Activated naive CD4-positive, alpha-beta T cell treated with anti-CD3 and anti-CD28 coated beads, Interleukin-2, amount 50 U/mL, for 16 hours (primary cell): ENCODE measurements at places on chromosomes 6 and 20.

- no peak for DNase-seq
Measured at GRCh38 chr6:149194820-149195558, 122.5 kb upstream of the TAB2 start.

GRCh38 chr20:31785089-31785488 is 34.1 kb upstream of the MYLK2 start:
- DNase-seq: no peak

DNA sequence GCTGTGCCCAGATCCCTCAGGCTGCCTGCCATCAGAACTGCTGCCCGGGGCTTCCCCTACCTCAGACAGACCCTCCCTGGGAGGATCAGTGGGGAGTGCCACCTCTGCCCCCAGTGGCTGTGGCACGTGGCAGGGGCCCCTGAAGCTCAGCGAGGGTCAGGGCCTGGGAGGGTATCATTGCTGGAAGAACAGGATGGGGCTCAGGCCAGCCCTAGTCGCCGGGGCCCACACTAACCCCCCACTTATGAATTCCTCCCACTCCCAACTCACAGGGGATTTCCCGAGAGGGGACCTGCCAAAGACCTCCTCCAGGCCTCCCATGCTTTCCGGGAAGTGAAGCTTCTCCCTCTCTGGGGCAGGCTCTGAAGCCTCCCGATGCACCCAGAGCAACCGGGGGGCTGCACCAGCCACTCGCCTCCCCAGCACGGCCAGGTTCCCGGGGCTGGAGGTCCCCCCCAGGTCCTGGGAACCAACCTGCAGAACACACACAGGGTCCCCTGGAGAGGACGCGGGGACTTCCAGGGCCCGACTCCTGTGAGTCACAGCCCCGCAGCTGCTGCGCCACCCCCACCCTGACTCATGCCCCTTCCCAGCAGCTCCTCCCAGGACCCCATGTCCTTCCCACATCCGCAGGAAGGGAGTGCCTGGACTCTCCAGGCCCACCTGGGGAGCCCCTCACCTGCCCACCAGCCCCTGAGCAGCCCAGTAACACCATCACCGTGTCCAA is 2.5 kb downstream of the TNFRSF6B start:
- peak; percentile 47 for DNase-seq

- no peak for DNase-seq
Measured at GRCh38 chr6:113924312-113924723, 46.6 kb downstream of the HDAC2 start.

GRCh38 chr6:125682939-125683338 is 66.5 kb upstream of the HEY2 start:
- DNase-seq: no peak

DNA sequence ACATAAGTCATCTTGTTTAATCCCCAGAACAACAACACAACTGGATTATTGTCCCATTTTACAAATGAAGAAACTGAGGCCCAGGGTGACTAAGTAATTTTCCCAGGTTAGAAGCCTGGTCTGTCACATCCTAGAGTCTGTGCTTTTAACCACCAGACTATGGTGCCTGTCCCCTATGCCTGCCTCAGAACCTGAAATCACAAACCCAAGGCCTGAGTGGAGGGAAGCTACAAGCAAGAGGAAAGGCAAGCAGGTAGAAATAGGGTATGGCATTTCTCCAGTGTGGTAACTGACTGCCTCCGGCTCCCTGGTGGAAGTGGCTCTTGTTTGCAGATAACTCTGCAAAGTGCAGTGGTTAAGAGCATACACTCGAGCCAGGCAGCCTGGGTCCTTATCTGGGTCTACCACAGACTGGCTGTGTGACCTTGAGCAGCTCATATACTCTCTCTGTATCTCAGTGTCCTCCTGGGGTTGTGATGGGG is 2.5 kb downstream of the TMEM63B start:
- no peak for DNase-seq

DNA sequence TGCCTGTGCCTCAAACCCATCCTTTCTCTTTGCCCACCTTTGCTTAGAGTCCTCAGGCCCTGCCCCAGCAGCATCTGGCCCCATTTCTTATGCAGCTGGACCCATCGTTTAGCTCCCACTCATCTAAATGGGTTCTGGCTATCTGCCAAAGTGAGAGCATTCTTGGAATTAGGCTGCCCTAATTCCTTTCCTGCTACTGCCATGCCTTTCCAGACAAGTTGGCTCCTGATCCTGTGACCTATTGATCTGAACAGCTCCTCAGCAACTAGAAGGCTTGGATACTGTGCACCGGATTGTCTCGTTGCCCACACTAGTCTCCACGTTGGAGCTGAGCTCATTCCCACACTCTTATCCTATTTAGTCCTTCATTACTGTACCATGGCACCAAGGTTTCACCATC is 22.9 kb downstream of the DZANK1 start:
- no peak for DNase-seq

DNA sequence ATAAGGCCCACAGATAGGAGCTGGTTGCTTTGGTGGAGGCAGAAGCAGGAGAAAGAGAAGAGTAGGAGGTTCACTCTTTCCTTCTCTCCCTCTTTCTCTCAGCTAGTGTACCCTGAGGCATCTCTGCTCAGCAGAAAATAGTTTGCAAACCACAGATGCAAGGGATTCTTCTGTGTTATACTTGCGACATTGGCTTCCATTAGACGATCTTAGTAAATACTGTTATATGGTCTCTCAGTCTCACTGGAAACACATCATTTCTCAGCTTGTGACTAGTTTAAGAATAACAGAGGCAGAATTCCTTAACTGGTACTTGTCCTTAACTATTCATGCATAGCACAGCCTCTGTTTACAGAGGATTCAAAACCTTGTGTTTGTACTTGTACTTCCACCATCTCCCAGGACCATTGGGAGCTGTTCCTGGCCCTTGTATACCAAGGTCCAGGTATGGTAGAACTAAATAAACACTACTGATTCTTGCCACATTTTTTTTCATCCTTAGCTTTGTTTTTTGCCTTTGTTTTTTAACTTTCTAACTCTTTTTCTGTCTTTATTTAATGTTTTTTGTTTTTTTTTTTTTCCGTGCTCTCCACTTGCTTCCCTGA is 218.2 kb downstream of the OTOR start:
- DNase-seq: no peak

DNA sequence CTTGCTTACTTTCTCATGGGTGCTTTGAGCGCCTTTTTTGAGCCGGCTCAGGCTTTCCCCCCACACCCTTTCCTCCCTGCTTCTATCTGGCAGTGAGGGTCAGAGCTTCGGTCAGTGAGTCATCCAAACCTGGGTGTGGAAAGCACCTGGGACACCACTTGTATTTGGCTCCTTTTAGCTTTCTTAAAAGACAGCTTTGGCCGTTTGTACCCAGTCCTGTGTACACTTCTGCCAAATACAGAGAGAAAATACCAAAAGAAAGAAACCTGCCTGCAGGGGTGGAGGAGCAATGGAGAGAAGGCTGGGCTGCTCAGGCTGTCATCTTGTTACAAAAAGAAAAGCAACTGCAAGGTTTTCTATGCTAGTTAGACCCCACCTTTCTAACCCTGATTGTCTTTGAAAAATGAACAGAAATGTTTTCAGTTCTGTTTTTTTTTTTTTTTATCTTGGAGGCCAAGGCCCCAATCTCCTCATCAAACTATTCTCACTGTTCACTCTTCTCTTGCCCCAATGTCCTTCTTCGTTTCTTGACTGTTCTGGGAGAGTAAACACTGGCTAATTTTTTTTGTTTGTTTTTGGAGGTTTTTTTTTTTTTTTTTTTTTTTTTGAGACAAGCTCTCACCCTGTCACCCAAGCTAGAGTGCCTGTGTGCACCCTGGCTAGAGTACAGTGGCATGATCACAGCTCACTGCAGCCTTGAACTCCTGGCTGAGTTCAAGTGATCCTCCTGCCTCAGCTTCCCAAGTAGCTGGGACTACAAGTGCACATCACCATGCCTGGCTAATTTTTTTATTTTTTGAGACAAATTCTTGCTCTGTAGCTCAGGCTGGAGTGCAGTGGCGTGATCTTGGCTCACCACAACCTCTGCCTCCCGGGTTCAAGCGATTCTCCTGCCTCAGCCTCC is 76.4 kb downstream of the SSR1 start:
- DNase-seq: no peak

GRCh38 chr6:73679009-73679408 is 17.0 kb upstream of the CD109 start:
- no peak for DNase-seq

GRCh38 chr20:4272225-4272624 is 256.9 kb upstream of the RNF24 start:
- no peak for DNase-seq

GRCh38 chr6:142395768-142396231 is 94.0 kb downstream of the ADGRG6 start:
- DNase-seq: no peak

GRCh38 chr20:51153867-51154707 is 131.2 kb upstream of the KCNG1 start:
- DNase-seq: no peak

DNA sequence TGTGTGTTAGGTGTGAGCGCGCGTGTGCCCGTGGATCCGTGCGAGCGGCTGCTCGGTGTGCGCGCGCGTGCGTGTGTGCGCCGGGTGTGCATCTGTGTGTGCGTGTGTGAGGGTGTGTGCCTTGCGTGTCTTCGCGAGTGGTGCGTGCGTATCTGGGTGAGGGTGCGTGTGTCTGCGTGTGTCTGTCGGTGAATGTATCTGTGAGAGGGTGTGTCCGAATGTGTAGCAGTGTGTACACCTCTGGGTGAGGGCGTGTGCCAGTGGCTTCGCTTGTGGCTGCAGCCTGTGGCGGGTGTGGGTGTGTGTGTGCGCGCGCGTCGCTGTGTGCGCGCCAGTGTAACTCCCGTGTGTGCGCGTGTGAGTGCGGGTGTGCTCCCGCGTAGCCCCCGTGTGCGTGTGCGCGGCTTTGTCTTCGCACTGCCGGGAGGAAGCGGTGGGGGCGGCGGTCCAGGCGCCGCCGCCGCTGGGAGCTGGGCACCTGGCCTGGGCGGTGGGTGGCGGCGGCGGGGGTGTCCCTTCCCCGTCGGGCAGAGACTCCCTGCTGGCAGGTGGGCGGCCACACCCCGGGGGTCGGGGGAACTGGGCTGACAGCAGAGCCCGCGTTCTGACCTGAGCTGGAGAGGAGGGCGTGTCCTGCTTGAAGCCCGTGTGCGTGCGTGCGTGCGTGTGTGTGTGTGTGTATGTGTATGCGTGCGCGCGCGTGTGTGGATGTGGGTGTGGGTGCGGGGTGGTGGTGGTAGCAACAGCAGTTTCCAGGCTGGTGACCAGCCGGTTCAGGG is 61.3 kb upstream of the EPB41L1 start:
- peak; percentile 62 for DNase-seq

- no peak for DNase-seq
Measured at GRCh38 chr20:33298391-33298790, 15.4 kb downstream of the BPIFB1 start.

- no peak for DNase-seq
Measured at GRCh38 chr6:51562198-51562597, 525.2 kb downstream of the PKHD1 start.

- DNase-seq: no peak
Measured at GRCh38 chr20:43584448-43585136, 6.1 kb upstream of the IFT52 start.

GRCh38 chr20:53789989-53790675 is 196.5 kb upstream of the ZNF217 start:
- DNase-seq: no peak

- DNase-seq: no peak
Measured at GRCh38 chr6:21893793-21894192, 300.2 kb downstream of the SOX4 start.

GRCh38 chr6:94389218-94389617 is 969.9 kb upstream of the EPHA7 start:
- no peak for DNase-seq

- no peak for DNase-seq
Measured at GRCh38 chr20:2845607-2846006, 5.1 kb downstream of the VPS16 start.

- no peak for DNase-seq
Measured at GRCh38 chr6:86017236-86017635, 374.6 kb upstream of the SYNCRIP start.

DNA sequence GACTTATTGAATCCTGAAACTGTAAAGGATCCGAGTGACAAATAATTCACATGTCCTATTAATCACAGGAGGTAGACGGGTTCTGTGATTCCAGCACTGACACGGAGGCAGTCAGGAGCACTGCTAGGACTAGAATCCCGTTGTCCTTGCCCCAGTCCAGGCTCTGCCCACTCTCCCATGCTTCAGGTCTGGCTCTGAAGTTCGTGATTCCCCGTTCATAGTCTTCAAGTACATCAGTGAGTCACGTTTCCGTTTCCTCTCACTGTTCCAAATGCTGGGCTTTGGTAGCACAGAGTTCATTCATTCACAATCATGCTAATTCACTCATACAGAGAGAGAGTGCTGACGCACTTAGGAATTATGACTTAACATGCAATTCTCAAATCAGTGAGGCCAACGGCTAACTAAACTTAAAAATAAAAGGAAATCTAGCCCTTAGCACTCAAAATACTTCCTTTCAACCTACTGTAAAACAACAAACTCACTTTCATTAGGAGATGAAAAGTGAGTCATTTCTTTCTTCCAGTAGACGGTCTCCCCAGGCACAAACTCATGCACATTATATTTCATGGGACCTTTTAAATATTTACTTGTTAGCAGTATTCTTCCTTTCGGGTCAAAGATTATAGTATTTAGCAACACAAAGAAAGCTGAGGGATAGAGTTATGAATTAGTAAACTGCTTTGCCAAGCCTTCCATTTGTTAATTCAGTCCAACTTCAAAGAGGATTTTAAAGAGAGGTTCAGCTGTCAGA is 94.0 kb upstream of the NHSL1 start:
- peak; percentile 31 for DNase-seq

GRCh38 chr6:79466207-79466834 is 70.9 kb downstream of the LCA5 start:
- no peak for DNase-seq

GRCh38 chr20:15162079-15162647 is 824.8 kb upstream of the FLRT3 start:
- DNase-seq: no peak

DNA sequence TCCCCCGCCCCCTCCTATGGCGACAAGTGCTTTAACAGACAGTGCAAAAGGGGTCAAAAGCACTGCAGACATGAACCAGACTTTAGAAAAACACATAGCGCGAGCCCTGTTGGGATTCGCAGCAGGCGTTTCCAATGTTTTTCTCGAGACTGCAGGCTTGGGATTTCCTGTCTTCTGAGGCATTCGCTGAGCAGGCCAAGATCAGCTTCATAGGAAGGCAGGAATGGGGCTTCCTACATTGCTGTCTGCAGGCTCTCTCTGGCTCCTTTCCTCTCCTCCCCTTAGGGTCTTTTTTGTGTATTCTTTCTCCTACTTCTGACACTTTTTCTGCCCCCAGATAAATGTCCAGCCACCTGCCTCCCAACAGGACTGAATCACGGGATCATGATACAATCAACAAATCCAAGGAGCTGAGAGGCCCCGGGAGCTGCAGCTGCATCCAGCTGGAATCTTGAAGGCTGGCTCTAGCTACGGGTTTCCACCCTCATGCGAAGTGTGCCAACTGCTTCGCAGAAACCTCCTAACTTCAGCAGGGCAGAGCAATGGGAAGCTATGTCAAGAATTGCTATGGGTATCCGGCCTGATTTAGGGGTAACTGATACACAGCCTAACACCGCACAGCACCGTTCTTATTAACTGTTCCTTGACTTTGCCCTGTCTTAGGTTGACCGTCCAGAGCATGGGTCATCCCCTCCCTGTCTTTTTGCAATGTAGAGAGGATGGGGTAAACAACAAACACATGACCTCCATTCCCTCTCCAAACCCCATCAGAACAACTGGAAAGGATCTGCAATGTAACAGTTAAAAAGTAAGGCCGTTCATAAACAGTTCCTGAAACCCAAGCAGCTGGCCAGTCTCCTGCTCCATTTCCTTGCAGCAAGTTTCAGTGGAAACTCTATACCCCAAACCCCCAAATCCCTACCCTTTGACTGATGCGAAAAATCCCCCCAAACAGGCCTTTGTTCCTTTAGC is 31.5 kb downstream of the SNX5 start:
- no peak for DNase-seq
